ENCODE measurements at places on chromosomes 7 and 10.

DNA sequence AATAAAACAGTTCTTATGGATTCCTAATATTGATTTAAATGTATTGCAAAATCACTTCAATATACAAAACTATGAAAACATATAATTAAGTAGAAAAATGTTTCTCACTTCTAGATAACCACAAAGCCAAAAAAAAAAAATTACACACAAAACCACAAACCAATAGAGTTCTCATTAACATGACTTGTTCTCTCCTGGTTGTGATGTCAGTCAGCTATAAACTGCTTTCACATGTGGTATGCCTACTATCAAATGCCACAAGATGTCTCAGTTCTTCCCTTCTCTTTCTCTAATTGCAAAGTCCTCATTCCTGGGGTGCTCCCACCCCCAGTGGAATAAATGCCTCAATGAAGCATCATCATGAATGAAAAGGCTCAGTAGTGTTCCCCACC, 16.6 kb downstream of the GNAI1 start:
- no peaks in the 10 kb centered on the region for H3K27me3 ChIP-seq
- peaks cover under 1% of the 10 kb centered on the region for H3K4me1 ChIP-seq
- no peak for DNase-seq
- H3K27ac ChIP-seq: no peak overlapping the region
- no peak overlapping the region for H3K4me3 ChIP-seq

- DNase-seq: peak; percentile 58
- peak overlapping the region; percentile 39 for H3K27ac ChIP-seq
- peaks cover 20% of the 10 kb centered on the region for H3K4me1 ChIP-seq
- no peaks in the 10 kb centered on the region for H3K36me3 ChIP-seq
- no peak overlapping the region for H3K4me3 ChIP-seq
These were observed 9.3 kb downstream of the NOD1 start for GRCh38 chr7:30469303-30469702.

GRCh38 chr10:7417103-7417623, 6.3 kb upstream of the SFMBT2 start:
- no peak overlapping the region for H3K27ac ChIP-seq
- peaks cover 46% of the 10 kb centered on the region for H3K27me3 ChIP-seq
- no peaks in the 10 kb centered on the region for H3K36me3 ChIP-seq
- no peak for DNase-seq

- H3K4me3 ChIP-seq: no peak overlapping the region
- H3K36me3 ChIP-seq: no peaks in the 10 kb centered on the region
- no peaks in the 10 kb centered on the region for H3K27me3 ChIP-seq
- H3K4me1 ChIP-seq: no peaks in the 10 kb centered on the region
These were observed 189.4 kb upstream of the AHR start for GRCh38 chr7:17109020-17109419.

DNA sequence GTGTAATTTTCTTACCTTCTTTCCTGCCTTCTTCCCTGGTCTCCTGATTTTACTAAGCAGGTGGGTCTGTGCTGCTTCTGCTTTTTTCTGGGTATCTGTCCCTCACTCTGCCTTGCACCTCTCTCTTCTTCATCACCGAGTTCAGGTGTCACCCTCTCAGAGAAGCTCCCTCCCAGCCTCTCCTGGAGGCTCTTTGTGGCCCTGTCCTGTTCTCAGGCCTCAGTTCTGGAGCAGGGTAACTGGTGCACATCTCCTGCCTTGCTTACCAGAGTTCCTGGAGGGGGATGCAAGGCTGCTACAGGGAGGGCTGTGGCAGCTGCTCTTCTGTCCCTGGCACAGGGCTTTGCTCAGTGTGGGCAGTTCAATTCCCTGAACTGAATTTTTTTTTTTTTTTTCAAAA, 66.1 kb downstream of the RBM33 start:
- no peak overlapping the region for H3K4me3 ChIP-seq
- H3K27me3 ChIP-seq: no peaks in the 10 kb centered on the region

- no peak for DNase-seq
- H3K27me3 ChIP-seq: no peaks in the 10 kb centered on the region
- H3K27ac ChIP-seq: no peak within 1 kb of the TSS
- peak within 1 kb of the TSS; percentile 78 for H3K4me3 ChIP-seq
These were observed at the start of gene SLC29A4 for GRCh38 chr7:5282543-5283316. Gene SLC29A4 (plus strand): TSS chr7:5282943. CDS start chr7:5287817, 4,874 bp downstream.

Data from neuronal stem cell (in vitro differentiated cells).